H1 (cell line): ENCODE measurements at places on chromosomes 7 and 10. TPM values are rescaled to one million over a fixed set of nuclear protein-coding genes. Genes with fewer than 3 reads are reported as not detected.

DNA sequence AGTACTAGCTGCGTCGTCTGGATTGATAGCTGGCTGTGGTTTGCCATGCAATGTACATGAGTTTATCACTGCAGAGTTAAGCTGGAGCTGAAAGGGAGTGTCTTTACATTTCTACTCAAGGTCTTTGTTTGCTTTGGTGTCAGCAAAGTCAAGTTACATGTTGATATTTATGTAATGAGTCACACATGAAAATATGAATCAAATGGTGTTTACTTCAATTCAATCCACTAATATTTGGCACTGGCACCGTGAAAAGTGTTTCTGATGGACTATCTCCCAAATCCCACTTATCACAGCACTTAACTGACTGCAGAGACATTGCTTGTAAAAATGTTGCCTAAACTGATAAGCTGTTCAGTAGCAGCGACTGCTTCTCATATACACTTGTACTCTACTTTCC is 395.9 kb downstream of the TFEC start:
- no peak for DNase-seq

DNA sequence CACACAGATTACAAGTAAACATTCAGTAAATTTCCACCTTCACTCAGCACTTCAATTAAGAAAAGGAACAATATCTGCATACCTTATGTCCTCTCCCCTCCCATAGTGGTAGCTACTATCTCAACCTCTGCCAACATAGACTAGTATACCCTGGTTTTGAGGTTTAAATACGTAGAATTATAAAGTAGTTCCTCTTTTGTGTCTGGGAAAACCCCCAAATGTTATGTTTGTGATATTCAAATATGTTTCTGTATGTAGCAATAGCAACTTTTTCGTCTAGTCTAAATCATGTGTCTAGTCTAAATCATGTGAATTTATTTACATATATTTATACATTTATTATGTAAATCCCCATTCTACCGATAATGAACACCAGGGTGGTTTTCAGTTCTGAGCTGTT is 13.2 kb upstream of the CAMK2B start:
- DNase-seq, result no peak

DNA sequence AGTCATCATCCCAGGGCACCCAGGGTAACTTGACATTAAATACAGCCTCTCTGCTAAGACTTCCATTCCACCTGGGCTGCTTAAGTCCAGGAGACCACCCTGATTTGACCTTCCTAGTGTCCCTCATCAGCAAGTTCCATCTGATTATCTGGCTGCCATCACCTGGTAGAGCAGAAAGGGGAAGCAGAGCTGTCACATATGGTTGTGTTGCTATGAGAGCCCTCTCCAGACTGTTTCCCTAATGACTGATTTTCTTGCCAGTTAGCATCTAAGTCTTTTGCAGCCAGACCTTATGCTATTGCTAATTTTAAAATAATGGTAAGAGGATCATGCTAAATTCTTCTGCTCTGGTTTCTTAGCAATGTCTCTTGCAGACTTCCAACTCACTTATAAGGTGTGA is 38.7 kb downstream of the KCNH2 start:
- no peak for DNase-seq

- no peak for DNase-seq
These were observed at the start of gene CPA4 for GRCh38 chr7:130292682-130293257. TSS of gene CPA4 (plus strand) at chr7:130293161. CDS start at chr7:130293181, 20 bp downstream.

DNA sequence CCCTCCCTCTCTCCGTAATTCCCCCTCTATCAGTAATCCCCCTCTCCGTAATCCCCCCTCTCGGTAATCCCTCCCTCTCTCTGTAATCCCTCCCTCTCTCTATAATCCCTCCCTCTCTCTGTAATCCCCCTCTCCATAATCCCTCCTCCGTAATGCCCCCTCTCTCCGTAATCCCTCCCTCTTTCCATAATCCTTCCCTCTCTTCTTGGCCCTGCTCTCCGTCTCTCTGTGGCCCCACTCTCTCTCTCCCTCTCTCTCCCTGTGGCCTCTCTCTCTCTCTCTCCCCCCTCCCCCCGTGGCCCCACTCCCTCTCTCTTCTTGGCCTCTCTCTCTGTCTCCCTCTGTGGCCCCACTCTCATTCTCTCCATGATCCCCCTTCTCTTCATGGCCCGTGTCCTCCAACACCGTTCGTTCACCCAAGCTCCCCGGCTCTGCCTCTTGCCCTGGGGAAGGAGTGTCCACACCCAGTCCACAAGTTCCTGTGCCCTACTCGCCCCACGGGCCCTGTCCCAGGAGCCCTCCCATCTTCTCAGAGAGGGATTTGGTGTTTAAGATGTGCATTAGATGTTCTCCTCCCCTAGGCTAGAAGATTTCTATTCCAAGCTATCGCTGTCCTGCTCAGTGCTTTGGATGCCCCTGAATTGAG is 19.8 kb downstream of the SHH start:
- DNase-seq, result no peak

- no peak for DNase-seq
These were observed 1.9 kb downstream of the TTYH3 start for GRCh38 chr7:2633538-2634266.

GRCh38 chr7:50229964-50230363 is 74.6 kb upstream of the IKZF1 start:
- no peak for DNase-seq

GRCh38 chr10:60942134-60942787 is 1.7 kb downstream of the RHOBTB1 start:
- no peak for DNase-seq

DNA sequence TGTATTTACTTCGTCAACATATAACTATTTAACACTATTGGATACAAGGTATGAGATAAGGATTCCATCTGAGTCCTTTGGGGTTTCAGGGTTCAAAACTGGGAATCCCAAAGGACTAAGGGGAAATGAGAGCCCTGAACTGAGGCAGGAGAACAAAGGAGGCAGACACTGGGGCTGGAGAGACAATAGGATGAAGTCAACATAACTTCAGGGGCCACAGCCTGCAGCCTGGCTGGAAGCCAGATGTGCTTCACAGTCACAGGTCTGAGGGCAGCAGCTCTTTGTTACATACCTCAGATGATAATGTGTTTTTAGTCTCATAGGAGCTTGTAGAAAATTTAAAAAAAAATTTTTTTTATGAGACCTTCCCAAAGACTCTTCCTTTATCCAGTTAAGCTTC is 73.3 kb downstream of the NRF1 start:
- DNase-seq, result no peak

GRCh38 chr10:87799860-87800259 is 18.2 kb downstream of the ATAD1 start:
- DNase-seq, result no peak

GRCh38 chr10:132575320-132576201 is 38.0 kb downstream of the INPP5A start:
- DNase-seq, result no peak

DNA sequence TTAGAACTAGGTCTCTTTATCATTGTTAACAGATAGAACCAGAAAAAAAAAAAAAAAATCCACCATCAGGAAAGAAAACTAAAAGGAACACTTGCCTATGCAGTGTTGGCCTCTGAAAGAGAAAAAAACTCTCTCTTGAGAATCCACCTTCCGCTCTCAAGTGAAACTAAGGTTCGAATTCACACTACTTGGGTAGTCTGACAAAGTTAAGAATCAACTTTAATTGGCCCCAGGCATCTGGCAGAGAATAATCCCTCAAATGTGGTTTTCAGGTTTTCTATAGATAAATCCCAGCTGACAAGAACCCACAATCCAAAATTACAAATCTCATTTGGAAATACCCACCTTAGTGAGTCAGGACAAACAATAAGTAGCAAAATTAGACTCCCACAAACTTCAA is 199.7 kb upstream of the LRRN3 start:
- no peak for DNase-seq

DNA sequence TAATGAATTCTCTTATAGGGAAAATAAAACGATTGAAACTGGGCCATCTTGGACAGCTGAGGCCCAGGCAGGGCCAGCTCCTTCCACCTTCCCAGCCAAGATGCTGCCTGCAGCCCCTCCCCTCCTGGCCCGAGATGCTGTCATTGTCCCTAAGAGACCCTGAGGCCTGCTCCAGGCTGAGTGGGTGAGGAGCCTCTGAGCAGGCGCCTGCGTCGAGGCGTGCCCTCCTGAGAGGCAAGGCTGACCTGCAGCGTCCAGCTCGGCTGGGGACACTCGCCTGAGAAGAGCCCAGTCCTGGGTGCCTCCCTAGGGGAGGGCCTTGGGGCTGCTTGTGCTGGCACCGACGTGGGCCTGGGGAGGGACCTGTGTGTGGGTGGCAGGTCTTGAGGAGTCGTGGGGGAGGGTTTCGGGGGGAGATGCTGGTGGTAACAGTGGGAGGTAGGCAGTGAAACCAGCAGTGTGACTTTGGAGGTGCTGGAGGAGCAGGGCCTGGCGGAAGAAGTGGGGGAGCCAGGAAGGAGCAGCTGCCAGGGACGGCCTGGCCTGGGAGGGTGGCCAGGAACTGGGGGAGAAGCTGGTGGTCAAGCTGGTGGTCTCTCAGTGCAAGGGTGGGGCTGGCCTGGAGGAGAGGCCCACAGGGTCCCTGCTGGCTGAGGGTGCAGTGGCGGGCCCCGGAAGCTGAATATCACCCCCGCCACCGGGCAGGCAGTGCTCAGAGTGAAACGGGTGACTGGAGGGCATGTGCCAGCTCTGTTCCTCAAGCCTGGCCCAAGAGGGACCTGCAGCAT is 7.9 kb downstream of the GPR146 start:
- DNase-seq, result no peak

- no peak for DNase-seq
These were observed 33.5 kb downstream of the DPY19L1 start for GRCh38 chr7:35003679-35004303.

- peak; percentile 64 for DNase-seq
These were observed 141.3 kb upstream of the AGK start for GRCh38 chr7:141409801-141410329.

DNA sequence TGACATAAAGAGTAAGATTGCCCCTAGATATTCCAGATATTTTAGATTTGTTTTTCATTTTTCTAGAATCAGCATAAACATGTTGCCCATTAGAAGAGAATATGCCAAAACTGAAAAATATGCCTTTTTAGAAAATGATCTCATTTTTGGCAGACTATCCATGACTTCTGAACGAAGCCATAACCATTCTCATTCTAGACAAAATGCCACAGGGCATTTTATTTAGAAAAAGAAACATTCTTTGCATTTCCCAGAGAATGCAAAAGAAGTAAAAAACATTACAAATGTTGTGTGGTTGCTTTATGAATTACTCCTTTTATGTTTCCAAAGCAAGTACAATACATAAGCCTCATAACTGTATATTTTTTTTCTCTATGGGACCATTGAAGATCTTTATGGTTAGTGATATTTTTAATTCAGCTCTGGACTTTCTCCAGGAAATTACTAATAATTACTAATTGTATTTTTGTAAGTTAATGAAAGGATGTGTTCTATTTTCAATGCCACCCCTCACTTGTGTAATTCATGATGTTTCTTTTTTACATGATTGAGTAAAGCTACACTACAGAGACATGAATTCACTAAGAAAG is 109.6 kb upstream of the SEM1 start:
- DNase-seq, result no peak

- DNase-seq, result no peak
These were observed 178.2 kb downstream of the COBL start for GRCh38 chr7:51138123-51139085.

The GPR15LG gene
- not detected in 2 replicates for total RNA-seq

The LRRC61 gene
- 0.73 and 1.0 TPM in 2 replicates for total RNA-seq

The DGKB gene
- 2.0 and 2.6 TPM in 2 replicates for total RNA-seq

The UTF1 gene
- 21.7 and 21.8 TPM in 2 replicates for total RNA-seq

The OR13A1 gene
- total RNA-seq, result not detected in 2 replicates

The SPDYE5 gene
- not detected in 2 replicates for total RNA-seq

The CHST15 gene
- total RNA-seq, result 9.1 and 9.4 TPM in 2 replicates

The GIMAP5 gene
- total RNA-seq, result not detected in 2 replicates

The HYCC1 gene
- total RNA-seq, result 142 and 147 TPM in 2 replicates
